ENCODE measurements at places on chromosomes 12 and 14.

GRCh38 chr12:68587448-68587873 lies 23.2 kb upstream of the RAP1B start:
- DNase-seq, result no peak

DNA sequence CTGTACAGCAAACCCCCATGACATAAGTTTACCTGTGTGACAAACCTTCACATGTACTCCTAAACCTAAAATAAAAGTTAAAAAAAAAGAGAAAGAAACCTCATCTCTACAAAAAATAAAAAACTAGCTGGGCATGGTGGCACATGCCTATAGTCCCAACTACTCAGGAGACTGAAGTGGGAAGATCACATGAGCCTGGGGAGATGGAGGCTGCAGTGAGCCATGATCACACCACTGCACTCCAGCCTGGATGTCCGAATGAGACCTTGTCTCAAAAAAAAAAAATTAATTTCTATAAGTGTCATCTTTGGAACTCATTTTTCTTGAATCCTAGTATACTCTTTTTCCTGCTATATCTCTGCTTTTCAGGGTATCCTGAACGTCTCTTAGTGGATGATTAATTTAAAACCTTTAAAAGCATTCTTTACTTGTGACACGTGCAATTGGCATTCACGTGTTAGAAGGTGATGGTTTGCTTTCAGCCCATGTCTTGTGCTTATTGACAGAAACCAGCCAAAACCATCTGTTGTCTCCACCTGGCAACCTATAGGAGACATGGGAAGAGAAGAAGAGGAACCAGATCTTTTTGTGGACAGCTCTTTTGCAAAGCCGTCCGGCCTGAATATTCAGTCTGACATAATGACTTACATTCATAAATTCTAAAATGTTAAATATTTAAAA lies 30.6 kb upstream of the PPFIBP1 start:
- DNase-seq, result no peak

DNA sequence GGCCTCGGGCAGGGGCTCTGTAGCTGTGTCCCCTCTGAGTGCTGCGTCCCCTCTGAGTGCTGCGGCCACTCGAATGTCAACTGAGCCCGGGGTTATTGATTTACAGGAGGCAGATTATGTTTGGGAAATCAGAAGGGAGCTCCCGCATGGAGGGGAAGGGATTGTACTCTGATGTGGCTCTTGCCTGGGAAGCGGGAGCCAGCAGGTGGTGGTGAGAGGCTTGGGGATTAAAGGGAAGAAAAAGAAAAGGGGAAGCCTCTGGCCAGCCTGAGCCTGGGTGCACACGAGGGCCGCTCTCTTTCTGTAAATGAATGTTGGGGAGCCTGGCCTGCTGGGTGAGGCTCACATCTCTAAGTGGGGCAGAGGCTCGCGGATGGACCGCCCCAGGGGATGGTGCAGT lies 143.7 kb downstream of the AACS start:
- no peak for DNase-seq

DNA sequence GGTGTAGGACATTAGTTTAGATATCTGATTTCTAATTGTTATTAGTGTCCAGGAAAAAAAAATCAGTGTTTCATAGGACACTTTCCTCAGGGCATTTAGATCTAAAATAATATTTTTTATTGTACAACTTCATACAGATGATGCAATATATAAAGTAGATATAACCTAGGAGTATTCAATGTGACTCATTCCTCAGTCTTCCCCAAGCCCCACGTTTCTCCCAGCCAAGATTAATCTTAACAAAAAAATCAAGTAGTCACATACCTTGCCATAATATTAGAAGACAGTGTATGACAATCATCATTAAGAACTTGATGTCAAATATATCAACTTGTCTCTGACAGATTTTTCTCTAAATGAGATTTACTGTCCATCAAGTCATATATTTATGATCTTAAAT lies 37.1 kb downstream of the PPFIA2 start:
- no peak for DNase-seq

DNA sequence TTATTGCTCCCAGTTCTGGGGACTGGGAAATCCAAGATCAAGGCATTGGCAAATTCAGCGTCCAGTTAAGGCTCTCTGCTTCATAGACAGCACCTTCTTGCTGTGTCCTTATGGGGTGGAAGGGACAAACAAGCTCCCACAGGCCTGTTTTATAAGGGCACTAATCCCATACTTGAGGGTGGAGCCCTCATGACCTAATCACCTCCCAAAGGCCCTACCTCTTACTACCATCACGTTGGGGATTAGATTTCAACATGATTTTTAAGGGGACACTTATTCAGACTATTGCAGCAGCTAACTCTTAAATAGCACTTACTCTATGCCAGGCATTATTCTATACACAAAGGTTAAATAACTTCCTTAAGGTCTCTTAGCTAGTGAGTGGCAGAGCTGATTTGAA lies 17.3 kb downstream of the TOGARAM1 start:
- no peak for DNase-seq

All from right lobe of liver (tissue), 6 donors.